ENCODE measurements at places on chromosomes 3 and 15.

GRCh38 chr3:37498126-37499039, 324.0 kb upstream of the LRRFIP2 start:
- no peak for DNase-seq

GRCh38 chr15:76293361-76293760, 17.9 kb downstream of the ETFA start:
- DNase-seq: no peak

DNA sequence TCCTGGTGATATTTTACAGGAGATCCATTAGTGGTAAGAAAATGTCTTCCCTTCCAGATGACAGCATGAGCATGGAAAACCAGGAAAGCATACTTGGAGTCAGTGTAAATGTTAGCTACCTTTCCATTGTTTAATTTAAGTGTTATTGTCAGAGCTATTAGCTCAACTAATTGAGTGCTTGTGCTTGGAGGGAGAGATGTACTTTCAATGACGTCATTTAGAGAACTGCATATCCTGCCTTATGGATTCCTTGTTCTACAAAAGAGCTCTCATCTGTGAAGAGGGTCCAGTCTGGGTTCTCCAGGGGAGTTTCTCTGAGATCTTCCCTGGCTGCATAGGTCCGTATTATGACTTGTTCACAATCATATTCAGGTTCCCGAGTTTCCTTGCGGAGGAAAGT, 687.2 kb downstream of the TBL1XR1 start:
- no peak for DNase-seq

DNA sequence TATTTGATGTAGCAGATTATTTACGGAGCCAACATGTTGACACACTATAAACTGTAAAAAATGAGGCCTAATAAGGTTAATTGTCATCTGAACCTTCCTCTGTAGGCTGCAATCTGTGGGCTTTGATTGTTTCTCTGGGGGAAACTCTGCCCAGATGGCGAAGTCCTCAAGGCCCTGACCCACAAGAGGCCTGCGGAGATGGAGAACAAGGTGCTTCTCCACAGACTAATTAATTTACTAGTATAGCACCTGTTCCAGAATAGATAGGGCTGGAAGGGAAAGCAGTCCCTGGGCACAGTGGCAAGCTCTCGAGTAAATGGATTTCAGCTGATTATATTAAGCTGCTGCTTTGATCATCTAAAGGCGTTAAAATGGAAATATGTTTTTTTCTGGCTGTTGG, 338.8 kb upstream of the DNAJC19 start:
- DNase-seq: no peak

GRCh38 chr3:115697263-115698053, 74.1 kb downstream of the GAP43 start:
- no peak for DNase-seq

GRCh38 chr3:13501056-13501455, 20.9 kb downstream of the HDAC11 start:
- no peak for DNase-seq

- no peak for DNase-seq
Observed at GRCh38 chr3:42698216-42698910, 4.2 kb downstream of the HHATL start.

DNA sequence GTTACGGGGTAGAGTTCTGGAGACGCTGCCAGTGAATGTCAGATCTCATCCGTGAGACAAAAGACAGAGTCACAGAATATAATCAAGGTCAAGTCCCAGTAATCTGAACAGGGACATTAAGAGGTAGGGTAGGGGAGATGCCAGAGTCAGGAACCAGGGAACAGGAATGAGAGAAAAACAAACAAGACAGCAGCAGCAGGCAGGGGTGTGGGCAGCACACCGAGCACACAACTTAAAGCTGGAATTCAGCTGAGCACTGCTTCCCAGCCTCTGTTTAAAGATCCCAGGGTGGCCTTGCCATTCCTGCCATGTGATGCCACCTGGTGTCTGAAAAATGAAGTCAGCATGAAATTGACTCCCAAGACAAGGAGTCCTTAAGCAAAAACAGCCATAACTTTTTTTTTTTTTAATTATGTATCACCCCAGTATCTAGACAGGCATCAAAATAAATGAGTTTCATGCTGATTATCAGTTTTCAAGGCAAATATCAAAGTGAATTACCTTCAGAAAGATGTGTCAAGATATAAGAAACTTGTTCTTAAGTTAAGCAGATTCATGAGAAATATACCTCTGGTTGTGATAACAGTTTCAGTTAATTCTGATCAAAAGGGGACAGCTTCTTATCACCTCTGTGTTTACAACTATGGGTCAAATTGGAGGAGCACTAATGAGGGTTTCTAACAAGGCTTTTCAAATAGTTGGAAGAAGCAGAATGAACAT, 203.7 kb downstream of the SLC9A9 start:
- DNase-seq: peak; percentile 96

DNA sequence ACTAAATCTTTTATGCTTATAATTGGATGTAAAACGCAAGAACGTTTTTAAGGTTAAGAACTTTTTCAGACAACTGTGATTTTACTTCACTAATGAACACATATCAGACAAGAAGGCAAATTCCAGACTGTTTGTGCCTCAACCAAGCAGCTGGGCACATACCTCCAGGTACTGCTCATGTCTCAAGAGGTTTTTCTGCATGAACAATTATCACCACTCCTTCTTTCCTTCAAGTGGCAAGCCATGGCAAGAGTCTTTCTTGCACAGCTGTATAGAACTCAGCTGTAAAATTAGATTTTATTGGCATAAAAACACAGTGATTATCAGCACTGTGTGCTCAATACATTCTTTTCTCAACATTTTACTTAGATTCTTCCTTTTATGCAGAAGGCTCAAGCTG, 64.3 kb downstream of the FNDC3B start:
- peak; percentile 86 for DNase-seq

- DNase-seq: no peak
Observed at GRCh38 chr3:181689546-181689945, 22.2 kb upstream of the SOX2 start.

- no peak for DNase-seq
Observed at GRCh38 chr3:176587089-176587488, 610.2 kb downstream of the TBL1XR1 start.

Data from choroid plexus epithelial cell (primary cell).